ENCODE measurements at places on chromosomes 1 and 21.
A peak's percentile ranks its signal among the peaks of the same experiment; 100 is the strongest.

DNA sequence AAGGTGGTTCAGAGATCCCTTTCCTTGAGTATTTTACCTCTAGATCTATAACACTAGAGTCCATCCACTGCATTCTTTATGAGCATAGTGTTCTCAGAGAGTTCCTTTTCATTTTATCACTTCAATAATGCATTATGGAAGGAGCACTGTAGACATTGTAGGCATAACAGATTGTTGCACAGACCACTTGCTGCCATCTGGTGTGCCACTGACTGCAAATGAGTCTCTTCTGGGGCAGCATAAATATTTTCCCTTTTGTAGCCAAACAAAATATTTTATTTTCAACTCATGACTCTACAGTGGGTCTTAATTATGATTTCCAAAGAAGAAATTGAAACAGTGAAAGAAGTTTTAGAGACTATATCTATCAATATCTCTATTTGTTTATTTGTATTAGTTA is 290.4 kb downstream of the OLFM3 start:
- DNase-seq: no peak

GRCh38 chr1:220420726-220421125 is 107.2 kb upstream of the MARK1 start:
- no peak for DNase-seq

DNA sequence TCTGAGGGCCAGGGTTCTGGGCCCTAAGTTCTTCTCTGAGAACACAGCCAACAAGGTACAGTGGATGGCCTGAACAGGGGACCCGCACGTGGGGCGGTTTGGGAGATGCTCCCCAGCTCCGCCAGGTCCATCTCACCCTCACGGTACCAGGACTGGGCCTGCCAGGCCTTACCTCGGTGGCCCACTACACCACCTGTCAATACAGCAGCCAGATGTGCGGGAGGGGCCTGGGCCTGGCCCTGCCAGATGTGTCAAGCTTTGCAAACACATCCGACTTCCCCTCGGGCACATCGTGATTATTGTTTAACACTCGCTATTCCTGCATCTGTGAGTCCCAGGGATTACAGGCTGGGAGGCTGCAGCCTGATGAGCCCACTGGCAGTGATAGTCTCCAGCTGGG is 122.4 kb downstream of the LACTBL1 start:
- no peak for DNase-seq

DNA sequence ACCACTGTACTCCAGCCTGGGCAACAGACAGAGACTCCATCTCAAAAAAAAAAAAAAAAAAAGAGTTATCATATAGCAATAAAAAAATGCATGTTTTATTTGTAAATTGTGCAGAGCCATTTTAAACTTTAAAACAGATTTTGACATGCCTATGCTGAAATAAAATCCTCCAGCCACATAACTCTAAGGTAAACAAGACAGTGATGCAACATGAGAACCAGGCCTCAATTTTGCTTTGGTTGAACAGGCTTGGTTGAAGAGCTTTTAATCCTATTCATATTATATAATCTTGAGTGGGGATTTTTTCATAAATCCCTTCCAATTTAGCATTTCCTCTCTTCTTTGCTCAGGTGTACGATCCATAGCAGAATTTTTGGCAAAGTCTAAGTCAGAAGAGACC is 26.1 kb downstream of the ARMH1 start:
- DNase-seq: peak; percentile 53

DNA sequence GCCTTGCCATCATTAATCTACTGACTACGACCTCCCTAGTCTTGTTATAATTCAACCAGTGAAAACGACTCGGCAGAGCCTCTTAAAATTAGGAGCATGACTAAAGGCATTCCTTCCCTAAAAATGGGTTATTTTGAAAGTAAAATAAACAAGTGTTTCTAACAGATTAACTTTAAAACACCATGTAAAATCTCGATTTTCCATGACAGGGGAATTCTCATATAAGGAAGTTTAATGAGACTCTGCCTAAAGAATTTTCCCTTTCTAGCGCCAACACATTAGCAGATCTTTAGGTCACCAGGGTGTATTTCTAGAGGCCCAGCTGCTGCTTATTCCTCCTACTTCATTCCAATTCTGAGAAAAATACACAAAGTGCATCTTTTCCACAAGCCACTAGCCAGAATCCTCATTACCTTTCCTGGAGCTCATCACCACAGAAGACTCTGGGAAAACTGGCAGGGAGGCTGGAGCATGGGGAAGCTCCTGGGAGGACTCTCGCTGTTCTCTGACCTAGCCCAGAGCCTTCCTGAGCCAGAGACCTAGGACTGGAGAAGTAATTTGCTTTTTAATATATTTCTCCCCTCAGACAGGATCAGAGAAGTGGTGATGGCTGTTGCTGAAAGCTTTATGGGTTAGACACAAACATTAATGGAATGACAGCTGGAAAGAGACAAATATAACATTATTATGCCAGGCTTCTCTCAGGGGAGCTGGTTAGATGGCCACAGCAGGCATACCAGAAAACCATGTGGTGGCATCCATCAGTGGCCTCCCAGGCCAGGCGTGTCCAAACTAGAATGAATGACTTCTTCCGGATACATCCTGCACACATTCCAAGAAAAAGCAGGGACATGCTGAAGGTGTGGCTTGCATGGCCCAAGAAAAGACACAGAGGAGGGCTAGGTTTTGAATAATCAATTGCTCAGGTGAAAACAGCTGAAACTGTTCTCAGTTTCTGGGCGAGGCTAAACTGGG is 63.6 kb upstream of the CTTNBP2NL start:
- DNase-seq: no peak

DNA sequence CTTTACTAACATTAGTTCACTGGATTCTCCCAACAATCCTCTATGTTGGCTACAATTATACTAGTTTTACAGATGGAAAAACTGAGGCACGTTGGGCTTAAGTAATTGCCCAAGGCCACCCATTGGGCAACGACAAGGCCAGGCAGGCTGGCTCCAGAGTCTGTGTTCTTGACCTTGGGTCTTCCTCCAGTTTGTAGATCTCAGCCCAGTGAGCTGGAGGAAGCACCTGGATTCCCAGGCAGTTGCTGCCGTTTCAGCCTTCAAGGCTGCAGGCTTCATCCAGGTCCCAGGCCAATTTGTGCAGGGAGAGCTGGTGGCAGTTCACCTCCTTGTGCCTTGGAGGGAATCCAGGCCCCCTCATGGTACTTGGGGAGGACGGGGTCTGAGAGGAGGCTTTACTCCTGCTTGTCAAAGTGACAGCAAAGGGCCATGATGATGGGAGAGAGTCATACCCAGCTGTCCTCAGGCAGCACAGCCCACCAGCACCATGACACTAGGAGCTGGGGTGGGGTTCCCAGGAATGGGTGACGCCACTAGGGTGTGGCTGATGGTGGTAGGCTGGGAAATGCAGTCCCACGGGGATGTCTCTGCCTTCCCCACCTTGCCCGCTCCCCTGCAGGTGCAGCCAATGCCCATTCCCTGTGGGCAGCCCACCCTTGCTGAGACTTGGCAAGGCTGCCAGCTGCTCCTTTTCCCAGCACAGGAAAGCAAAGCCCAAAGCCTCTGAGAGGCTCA is 27.1 kb downstream of the PKP1 start:
- no peak for DNase-seq

DNA sequence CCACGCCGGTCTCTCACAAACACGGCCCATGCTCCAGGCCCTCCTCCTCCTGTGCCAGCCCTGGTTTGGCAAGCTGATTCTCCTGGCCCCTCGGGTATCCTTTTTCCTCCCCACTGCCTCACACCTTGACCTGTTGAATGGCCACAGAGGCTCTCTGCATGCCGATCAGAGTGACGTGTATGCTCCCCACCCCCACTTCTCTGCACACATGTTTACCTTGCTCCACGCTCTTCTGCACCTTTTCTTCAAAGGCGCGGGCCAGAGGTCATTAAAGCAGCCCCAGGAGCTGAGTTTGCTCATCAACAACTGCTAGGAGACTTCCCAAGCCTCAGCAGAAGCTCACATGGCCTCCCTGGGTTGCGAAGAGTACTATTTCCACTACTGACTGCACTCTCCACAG is 139.3 kb upstream of the EDN2 start:
- no peak for DNase-seq

DNA sequence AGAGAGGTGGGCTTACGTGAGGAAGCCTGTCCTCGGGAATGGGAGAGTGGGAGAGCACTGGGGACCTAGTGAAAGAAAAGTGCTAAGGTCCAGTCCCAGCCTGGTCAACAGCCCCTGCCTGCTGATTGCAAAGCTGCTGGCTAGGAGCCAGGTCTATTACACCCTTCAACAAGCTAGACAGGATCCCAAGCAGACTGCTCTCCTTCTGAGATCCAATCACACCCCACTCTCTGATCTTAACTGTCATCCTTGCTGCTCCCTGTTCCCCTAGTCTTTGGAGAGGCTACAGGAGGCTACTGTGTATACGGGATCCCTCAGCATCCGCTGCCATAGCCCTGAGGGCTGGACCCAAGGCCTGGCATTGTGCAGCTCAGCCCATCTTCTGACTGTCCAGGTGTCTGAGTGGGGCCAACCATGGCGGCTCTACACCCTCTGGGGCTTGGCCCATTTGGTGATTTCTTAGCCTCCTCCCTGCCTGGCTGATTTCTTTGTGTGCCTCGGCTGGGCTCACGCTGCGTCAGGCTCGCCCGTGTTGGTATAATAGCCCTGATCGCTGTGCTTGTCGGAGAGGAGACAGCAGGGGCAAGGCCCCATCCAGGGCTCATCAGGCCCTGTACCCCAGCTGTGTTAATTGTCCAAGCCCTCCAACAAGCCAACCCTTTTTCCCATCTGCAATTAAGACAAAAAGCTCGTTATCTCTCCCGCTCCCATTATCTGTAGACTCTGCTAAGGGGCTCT is 43.9 kb downstream of the NAV1 start:
- DNase-seq: no peak

DNA sequence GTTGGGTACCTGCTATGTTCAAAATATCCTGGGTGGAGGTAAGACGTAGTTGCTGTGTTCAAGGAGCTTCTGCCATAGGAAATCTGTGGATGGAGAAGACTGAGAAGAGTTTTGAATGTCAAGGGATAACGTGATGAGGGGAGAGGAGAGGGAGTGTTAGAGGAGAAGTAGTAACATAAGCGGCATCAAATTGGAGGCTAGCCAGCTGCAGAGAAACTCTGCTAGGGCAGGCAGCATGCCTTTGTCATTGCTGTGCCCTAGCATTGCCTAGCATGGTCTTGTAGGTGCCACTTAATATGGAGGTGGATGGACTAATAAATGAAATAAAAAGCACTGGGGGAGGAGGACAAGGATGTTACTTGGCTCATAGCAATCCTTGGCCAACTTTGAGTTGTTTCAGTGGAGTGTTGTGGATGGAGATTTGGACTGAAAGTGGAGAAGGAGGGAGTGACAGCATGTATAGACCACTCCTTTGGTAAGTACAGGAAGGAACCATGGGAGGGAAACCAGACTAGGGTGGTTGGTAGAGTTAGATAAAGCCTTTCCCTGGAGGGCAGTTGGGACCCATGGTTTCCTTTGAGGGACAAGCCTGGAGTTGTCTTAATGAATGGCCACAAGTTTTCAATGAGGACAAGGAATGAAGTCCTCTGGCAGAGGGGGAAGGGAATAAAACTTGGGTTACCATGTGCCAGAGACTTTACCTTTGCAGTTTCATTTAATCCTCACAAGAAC is 6.3 kb downstream of the VANGL1 start:
- DNase-seq: no peak

- no peak for DNase-seq
Measured at GRCh38 chr1:64955097-64956009, 11.0 kb downstream of the JAK1 start.

DNA sequence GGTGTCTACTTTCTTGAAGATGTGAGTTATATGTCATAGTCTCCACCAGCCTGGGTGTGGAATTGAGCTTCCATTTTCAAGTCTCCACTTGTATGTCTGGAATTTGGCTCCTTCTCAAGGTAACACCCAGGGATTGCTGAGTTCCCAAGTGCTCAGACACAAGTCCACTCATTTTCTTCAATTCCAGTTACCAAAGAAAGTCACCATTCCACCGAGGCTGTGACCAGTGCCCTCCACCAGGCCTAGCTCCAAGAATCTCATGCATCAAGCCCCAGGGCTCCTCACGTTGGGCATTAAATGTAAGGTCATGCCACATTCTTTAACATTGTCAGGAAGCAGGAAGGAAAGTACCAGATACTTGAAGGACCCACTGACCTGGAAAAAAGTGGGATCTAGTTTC is 2.4 kb upstream of the RAB4A start:
- DNase-seq: peak; percentile 10

DNA sequence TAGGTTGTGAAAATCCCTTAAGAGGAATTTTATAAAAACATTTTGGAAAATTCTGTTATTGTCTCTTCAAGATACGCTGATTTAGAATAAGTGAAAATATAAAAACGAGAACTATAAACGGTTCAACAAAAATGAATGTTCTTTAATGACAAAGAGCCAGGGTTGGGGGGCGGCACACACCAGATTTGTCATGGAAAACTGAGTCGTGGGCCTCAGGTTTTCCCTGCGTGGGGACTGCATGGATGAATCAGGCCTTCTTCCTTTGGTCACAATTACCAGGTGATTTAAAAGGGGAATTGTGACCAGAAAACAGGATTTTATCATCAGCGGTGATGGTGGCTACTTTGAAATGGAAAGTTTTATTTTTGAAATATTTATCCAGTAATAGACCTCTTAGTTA is 8.6 kb downstream of the LHX4 start:
- DNase-seq: no peak

DNA sequence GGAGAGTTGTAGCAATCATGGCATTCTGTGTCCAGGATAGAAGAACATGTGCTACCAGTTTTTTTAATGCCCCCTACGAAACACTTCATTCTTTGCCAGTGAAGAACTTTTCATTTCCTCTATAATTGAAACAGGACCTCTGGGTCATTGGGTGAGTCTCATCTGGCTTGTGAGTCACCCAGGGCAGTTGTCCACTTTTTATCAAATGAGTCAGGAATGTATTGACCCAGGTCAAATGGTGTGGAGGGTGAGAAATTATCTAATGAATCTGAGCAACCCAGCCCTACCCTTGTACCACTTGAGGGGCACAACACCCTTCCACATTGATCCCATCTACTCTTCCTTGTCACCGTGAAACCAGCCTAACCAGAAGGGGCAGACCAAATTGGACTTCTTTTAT is 417.3 kb upstream of the PROX1 start:
- DNase-seq: no peak

DNA sequence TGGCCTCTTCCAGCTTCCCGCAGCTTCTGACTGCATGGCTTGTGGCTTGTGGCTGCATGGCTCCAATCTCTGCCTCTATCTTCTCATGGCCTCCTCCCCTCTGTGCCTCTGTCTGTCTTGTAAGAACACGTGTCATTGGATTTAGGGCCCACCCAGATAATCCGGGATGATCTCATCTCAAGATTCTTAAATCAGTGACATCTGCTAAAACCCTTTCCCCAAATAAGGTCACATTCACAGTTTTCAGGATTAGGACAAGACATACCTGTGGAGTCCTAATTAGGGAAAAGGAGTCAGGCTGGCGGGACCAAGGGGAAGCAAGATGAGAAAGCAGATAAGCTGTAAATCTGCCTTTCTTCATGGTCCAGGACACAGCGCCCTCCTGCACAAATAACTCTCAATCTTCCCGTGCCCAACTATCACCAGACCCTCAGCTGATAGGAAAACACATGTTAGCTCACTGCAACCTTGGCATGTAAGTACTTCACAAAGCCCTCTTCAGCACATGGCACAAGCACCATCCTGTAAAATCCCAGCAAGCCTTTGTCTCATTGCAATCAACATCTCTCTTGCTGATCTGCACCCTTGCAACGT is 82.2 kb downstream of the SPSB1 start:
- no peak for DNase-seq

GRCh38 chr1:25519624-25520023 is 23.8 kb upstream of the LDLRAP1 start:
- no peak for DNase-seq

- DNase-seq: no peak
Measured at GRCh38 chr1:190615818-190616217, 138.2 kb upstream of the BRINP3 start.

- no peak for DNase-seq
Measured at GRCh38 chr1:109914587-109915240, 4.1 kb downstream of the CSF1 start.

Data from DMS79 (cell line).